Activated T-cell treated with anti-CD3 and anti-CD28 coated beads, Interleukin-2, amount 50 U/mL, for 4 hours (primary cell): ENCODE measurements at places on chromosomes 5 and 9.

DNA sequence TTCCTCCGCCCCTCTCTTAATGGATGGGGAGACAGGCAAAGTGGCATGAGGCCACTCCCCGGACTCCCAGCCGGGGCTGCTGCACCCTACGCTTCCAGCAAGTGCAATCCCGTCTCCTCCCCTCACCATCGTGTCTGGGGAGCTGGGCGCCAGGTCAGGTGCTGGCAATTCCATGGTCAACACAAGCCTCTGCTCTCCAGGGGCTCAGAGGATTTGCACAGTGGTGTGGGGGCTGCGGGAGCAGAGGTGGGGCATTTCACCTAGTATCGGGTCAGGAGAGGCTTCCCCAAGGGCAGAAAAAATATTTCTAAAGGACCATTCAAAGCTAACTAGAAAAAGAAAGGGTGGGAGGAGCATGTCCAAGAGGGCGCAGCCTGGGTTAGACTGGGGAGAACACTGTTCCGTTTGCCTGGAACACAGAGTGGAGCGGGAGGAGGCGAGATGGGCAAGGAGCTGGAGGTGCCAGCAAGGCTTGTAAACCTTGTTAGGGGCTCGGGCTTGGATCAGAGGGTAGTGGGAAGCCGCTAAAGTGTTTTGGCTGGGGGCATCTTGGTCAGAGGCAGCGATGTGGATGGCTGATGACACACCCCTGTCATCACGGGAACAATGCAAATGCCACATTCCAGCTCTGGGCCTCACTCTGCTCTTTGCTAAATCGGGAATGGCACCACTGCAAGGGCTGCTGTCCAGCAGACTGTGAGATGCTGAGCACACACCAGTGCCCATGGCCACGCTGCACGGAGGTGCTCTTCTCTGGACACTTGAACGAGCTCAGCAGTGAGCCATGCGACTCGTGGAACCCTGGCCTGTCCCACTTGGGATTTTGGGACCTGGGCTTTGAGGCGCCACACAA, 191.7 kb downstream of the CDK5RAP2 start:
- DNase-seq, result no peak

GRCh38 chr5:9454012-9454481, 91.8 kb downstream of the SEMA5A start:
- no peak for DNase-seq

DNA sequence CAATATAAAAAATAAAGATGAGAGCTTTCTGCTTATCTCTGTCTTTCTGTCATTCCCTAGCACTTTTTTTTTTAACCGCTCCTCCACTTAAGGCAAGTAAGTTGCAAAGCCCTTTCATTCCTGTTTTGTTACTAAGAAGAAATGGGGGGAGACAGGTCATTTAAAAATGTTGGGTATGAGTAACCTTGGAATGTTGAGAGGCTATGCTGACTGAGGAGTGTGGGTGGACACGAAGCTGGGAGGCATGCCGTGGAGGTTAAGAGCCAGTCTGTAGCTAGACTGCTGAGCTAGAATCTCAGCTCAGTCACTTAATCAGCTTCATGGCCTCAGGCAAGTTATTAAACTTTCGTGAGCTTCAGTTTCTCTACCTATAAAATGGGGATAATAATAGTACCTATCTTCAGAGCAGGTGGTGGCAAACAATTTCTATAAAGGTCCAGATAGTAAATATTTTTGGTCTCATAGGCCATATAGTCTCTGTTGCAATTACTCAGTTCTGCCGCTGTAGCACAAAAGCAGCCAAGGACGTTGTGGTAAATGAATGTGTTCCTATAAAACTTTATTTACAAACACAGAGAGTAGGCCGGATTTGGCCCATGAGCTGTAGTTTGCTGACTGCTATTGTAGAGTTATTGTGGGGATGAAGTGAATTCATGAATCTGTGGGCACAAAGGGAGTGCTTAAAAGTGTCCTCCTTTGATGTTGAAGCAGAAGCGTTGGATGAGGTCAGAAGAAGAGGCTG, 220.0 kb downstream of the GABBR2 start:
- no peak for DNase-seq

DNA sequence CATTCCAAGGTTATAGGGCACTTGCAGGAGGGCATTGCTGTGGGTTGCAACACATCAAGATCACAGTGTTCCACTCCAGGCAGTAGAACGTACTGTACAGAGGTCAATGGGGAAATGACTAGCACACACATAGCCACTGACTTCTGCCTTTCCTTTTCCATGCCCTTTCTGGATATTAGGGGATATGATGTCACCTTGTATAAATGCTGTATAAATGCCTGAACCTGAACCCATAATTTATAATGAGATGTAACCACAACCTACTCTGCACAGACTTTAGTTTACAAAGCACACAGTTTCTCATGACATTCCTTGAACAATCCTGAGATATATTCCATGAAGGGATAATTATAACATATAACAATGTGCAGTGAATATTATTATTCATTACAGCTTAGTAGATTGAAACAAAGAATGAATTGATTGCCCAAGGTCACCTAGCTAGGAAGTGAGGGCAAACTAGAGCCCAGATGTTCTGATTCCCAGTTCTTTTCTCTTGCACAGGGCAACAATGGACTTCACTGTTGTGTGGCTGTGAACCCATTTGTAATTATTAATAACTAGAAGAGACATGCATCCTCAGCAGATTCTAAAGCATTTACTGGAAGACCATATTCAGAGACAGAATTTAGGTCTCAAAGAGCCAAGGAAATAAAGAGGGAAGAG, 5.6 kb upstream of the ABLIM3 start:
- DNase-seq, result no peak

GRCh38 chr5:78505860-78506259, 142.7 kb downstream of the LHFPL2 start:
- DNase-seq, result no peak

DNA sequence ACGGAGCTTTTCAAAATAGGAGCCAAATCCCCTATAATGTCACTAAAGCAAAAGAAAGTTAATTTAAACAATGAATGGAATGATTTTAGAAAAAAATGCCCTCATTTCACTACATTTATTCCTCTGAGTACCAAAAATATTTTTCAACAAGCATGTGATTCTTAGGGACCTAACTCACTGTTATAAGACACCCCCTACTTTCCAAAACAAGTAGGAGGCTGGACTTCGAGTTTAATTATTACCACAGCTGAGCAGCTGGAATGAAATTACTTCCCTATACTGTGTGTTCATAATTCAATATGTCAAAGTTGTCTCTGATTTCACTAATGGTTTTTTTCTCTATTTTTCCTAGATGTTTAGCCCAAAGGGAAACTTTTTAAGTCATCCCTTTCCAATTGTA, 61.6 kb downstream of the SAXO1 start:
- no peak for DNase-seq

GRCh38 chr5:140647042-140647419, 399 bp downstream of the NDUFA2 start:
- no peak for DNase-seq

- no peak for DNase-seq
Observed at GRCh38 chr5:56941981-56942380, 9.9 kb downstream of the MIER3 start.

GRCh38 chr9:130128251-130128650, 44.0 kb upstream of the NCS1 start:
- peak; percentile 73 for DNase-seq

DNA sequence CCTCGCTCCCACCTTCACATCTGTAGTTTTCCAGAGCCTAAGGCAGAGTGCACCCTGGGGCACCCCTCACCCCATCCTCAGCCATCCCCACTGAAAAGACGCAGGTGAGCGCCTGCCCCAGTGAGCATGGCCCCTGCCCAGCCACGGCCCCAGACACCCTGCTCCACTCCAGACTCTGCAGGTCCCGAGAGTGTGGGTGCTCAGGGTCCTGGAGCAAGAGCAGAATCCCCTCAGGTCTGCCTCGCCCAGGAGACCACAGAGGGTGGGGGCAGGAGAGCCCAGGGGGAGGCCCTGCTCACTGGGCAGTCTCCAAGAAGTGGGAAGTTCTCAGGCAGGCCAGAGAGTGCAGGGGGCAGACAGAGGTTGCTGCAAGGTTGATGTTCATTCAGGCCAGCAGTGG, 158.6 kb upstream of the PPP1R26 start:
- no peak for DNase-seq

DNA sequence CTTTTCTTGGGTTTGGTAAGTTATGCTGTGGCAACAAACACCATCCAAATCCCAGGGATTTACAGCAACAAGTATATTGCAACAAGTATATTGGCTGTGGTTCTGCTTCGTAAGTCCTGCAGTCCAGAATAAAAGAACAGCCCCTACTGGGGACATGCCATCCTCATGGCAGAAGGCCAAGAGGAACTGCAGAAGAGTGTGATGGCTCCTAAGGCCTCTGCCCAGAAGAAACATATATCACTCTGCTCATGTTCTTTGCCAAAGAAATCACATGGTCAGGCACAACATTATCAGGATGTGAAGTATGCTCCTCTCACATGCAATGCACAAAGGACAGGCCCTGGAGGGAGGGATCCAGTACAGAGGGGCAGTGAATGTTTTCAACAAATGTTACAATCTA, 159.6 kb upstream of the TAS2R1 start:
- DNase-seq, result no peak

GRCh38 chr5:87944553-87945285, 323.9 kb downstream of the TMEM161B start:
- no peak for DNase-seq

DNA sequence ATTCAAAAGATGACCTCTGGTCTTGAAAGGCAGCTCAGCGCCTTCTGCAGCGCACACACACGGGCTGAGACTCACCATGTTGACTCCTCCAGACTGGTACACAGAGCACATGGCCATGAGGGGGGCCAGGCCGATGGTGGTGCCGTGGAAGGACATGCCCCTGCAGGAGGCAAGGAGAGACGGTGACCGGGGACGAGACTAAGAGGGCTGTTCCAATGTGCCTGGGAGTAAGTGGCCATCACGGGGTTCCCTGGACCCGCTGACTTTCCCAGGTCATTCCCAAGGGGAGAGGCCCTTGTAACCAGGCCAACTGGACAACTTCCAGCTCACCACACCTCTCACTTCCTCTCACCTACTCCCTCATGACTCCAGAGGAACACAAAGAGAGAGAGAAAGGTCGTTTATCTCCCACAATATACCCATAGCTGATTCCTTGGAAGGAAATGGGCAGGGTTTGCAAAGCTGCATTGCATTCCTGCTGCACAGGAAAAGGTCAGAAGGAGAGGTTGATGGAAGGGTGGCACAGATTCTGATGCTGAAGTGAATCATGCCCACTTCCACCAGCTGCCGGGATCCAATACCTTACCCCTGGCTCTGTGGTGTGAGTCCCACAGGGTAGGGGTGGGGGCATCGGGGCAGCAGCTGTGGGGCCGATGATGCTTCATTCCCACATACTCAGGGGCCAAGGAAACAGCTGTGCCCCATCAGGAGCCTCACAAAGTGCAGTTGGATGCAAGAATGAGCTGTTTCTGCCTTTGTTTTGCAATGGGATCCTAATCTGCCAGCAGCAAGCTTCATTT, 47.2 kb downstream of the NIPAL4 start:
- DNase-seq, result no peak

DNA sequence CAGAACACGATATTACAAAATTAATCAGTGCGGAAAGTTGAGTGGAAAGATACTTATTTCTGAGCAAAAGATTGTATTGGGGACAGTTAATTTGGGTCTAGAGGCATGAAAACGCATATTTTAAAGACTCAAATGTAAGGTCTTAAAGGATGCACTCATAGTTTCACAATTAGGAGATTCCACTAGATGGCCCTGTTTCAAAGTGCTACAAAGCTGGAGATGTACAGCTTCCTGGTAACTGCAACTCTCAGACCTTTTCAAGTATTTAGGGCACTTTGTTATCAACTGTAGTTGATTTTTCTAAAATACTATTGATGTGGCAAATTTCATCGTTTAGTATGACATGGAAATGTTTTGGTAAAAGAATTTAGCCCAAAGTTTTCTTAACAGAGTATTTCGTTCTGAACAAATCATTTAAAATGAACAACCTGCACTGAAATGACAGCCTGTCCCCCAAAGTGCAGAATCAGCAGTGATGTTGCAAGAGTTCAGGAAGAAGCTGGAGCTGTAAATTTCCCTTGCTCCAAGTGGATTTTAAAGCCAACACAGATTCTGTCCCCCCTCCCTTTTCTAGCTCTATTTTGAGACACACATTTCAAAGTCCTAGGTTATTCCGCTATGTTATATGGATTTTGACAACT, 16.2 kb upstream of the NDUFB6 start:
- DNase-seq, result no peak

DNA sequence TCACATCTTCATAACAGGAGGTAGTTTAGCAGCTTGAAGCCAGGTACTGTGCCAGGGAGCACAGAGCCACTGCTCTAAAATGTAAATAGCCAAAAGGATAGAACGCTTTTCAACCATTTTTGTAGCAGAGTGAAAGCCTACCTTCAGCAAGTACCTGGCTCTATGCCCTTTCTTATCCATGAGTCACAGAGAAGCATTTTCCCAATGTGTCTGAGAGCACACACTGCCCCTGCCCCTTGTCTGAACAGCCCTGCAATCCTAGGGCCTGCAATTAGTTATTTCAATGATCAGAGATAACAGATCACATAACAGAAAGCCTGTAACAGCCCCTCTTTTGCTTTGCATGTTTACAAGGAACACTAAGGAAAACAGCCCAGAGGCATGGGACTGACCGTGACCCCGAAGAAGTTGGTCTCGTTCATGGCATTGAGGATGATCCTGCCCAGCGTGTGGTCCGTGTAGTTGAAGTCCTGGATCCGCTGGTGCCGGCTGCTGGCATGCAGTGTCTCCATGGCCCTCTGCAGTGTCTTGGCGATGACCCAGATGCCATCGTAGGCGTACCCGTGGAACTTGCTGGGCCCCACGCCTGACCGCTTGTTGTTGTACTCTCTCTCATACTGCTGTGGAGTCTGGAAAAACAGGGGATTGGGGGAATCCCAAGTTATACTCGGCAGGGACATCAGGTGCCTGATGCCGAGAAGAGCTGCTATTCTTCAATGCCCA, 198.3 kb upstream of the TBC1D2 start:
- DNase-seq, result no peak

DNA sequence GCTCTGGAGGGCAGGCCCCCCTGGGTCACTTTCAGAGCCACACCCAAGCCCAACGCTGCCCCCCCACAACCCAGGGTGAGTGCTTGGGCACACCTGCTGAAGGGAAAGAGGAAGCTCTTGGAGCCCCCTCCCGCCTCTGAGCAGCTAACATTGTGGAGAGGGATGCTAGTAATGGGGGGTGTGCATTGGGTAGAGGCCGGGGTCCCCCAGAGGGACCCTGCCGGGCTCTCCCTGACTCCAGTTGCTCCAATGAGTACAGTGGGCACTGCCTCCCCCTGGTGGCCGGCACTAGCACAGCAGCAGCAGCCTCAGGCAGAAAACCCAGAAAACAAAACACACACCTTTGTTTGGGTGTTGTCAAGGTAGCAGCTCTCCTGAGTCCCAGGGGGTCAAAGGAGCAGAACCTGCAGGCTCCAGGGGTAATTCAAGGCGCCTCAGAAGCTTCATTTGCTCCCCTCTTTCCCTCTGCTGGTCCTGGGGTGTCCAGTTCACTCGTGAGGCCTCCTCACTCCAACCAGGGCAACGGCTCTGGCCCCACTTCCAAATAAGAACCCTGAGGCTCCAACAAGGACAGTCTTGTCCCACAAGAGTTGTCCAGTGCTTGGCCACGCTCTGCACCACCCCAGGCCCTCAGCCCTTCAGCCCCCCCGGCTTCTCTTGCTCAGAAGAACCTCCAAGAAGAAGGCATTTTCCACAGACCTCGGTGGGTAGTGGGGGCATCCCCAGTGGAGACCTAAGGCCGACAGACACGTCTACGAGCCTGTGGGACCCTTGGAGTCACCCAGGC, 16.1 kb downstream of the GBGT1 start:
- peak; percentile 80 for DNase-seq

GRCh38 chr5:66932457-66932856, 264.1 kb downstream of the CD180 start:
- no peak for DNase-seq
